Naive B cell (primary cell): ENCODE measurements at places on chromosomes 4 and X. TPM values are rescaled to one million over a fixed set of nuclear protein-coding genes. Genes with fewer than 3 reads are reported as not detected.

DNA sequence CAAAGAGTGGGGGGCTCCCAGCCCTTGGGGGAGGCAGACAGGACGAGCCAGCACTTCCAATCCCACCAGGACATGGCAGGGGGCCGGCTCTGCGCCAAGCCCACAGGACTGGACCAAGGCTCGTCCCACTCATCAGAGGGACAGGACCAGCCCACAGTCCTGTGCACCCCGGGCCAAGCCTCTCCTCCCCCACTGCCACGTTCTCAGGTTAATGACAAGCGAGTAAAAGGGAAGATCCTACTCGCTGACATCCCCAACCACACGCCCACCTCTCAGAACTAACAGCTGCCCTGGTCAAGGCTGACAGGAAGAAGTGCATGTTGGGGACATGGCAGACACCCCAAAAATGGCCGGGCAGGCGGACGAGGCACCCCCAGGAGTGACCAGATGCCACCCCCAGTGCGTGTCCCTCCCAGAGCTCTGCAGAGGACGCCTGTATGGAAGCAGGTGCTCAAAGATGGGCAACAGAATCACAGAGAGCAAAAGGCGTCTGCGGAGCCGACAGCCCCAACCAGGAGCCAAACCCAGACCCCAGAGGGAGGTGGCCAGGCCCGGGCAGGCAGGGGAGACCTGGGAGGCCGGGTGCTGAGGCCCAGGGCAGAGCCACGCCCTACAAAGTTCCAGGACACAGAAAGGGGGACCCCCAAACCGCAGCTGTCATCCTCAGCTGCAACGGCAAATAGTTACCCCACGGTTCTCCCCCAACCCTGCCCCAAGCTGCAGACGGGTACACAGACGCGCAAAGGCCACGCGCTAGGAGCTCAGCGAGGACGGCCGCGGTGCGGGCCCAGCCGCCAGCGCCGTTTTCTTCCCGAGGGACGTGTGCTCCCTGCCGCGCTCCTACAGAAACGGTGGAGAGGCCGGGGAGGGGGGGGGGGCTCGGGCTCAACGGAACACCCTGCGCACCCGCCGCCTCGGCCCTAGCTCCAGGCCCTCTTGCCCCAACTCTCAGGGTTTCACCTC is 1.7 kb downstream of the CTBP1 start:
- no peaks in the 10 kb centered on the region for H3K27me3 ChIP-seq
- H3K4me3 ChIP-seq: peak overlapping the region; percentile 87
- peak overlapping the region; percentile 44 for H3K27ac ChIP-seq
- H3K36me3 ChIP-seq: no peaks in the 10 kb centered on the region
- no peak for DNase-seq

DNA sequence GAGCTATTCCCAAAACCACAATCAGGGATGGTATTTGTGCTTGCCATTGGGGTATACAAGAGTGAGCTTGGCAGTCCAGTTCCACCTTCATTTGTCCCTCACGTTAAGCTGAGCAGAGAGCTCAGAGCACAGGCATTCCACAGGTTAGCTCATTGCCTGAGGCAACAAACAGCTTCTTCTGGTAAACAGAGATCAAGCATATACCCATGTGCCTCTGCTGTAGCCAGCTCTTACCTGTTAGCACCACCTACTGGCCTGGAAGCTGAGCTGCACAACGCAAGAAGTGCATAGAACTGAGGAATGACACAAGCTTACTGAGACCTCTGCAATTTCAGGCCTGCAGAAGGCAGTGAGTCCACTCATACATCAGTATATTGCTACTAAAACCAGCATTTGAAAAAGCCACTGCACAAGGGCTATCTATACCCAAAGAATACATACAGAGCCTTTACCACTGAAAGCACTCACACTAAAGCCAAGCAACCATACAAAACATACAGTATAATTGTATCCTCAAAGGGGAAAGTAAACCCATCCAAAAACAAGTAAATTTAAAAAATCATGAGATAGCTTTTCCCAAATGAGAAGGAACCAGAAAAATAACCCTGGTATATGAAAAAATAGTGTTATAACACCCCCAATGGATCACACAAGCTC is 258.3 kb upstream of the GABRA2 start:
- no peak overlapping the region for H3K4me3 ChIP-seq
- no peaks in the 10 kb centered on the region for H3K27me3 ChIP-seq

GRCh38 chr4:58175024-58175423 is 1064.8 kb upstream of the IGFBP7 start:
- H3K36me3 ChIP-seq: no peaks in the 10 kb centered on the region
- H3K4me3 ChIP-seq: no peak overlapping the region
- H3K4me1 ChIP-seq: no peaks in the 10 kb centered on the region
- no peak for DNase-seq

DNA sequence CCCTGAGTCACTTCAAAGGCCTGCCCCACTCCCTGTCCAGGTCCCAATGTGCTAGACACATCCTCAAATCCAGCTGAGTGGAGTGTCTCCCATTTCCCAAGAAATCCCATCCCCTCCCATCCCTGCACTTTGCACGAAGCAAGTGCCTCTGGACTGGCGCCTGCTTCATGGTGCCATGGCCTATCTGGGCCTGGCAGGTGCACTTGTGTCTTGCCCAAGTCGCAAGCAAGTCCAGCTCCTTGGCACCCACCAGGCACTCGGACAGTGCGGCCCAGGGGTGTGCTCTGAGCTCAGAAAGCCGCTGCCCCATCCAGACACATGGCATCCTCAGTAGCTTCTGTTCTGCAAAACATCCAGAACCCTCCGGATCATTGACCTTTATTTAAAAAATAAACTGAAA is 97.4 kb downstream of the DCTD start:
- H3K36me3 ChIP-seq: no peaks in the 10 kb centered on the region
- H3K27ac ChIP-seq: no peak overlapping the region
- H3K4me3 ChIP-seq: no peak overlapping the region
- no peak for DNase-seq
- H3K27me3 ChIP-seq: peaks cover 36% of the 10 kb centered on the region

GRCh38 chr4:62250100-62250499 is 1050.0 kb downstream of the ADGRL3 start:
- no peak overlapping the region for H3K27ac ChIP-seq
- no peaks in the 10 kb centered on the region for H3K36me3 ChIP-seq
- no peak for DNase-seq
- no peaks in the 10 kb centered on the region for H3K27me3 ChIP-seq
- H3K4me3 ChIP-seq: no peak overlapping the region
- H3K4me1 ChIP-seq: no peaks in the 10 kb centered on the region

GRCh38 chr4:38310446-38311043 is 350.3 kb downstream of the PTTG2 start:
- H3K4me3 ChIP-seq: peak overlapping the region; percentile 62
- peak overlapping the region; percentile 89 for H3K27ac ChIP-seq
- DNase-seq: peak; percentile 21

The GAGE12E gene
- polyA plus RNA-seq: not detected

DNA sequence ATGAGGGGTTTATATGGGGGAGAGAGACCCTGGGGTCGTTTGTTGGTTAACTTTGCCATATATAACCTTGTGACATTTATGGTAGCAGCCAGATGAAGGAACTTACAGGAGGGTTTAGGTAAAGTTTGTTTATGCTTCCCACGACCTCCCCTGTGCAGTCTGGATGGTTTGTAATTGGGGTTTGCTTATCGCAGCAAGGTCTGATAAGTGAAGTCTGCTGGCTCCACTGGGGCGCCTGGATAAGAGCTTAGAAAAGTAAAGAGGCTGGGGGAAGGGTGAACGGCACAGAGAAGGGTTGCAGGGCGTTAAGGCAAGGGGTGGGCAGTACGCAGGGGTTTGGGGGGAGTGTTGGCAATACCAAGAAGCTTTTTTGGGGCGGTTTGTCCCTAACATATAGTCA is 98.7 kb downstream of the KDM6A start:
- peaks cover 58% of the 10 kb centered on the region for H3K36me3 ChIP-seq
- peak overlapping the region; percentile 78 for H3K27ac ChIP-seq
- peaks cover 28% of the 10 kb centered on the region for H3K4me1 ChIP-seq
- H3K4me3 ChIP-seq: no peak overlapping the region

The TCEAL6 gene
- not detected for polyA plus RNA-seq

DNA sequence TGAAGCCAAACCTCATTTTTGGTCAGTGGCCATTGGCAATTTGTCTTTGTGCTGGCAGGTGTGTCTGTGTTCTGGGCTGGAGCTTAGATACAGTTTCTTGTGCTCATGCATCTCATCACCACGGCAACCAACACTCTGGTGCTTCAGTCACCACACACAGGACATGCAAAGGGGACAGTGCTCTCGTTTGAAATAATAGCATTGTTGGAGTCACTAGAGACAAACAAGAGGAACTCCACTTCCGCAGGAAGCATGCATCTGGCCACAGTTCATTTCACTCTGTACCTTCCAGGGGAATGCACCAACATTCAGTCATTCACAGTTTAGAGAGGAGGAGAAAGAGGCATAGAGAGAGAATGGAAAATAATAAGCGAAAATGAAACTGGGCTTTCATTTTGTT is 267.4 kb downstream of the ANK2 start:
- peak overlapping the region; percentile 11 for H3K4me3 ChIP-seq
- H3K27me3 ChIP-seq: peaks cover 6% of the 10 kb centered on the region
- H3K4me1 ChIP-seq: peaks cover 10% of the 10 kb centered on the region

DNA sequence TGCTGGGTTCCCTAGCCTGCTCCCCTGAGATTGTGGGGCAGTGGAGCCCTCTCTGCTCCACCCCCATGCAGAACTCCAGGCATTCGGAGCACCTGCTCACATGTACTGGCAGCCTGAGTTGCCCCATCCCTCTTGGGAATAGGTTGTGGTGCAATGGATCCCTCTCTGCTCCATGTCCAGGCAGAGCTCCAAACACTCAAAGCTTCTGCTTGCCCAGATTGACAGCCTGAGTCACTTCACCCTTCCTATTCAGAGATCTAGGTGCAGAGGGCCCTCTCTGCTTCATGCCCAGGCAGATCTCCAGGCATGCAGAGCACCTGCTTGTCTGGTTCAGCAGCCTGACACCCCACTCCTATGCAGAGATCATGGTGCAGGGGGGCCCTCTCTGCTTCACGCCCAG is 18.6 kb upstream of the TEX13B start:
- H3K27me3 ChIP-seq: peaks cover 8% of the 10 kb centered on the region
- no peak overlapping the region for H3K4me3 ChIP-seq
- H3K4me1 ChIP-seq: no peaks in the 10 kb centered on the region
- DNase-seq: no peak
- H3K36me3 ChIP-seq: peaks cover 4% of the 10 kb centered on the region
- H3K27ac ChIP-seq: no peak overlapping the region

GRCh38 chr4:54802336-54802735 is 144.6 kb downstream of the KIT start:
- H3K27ac ChIP-seq: no peak overlapping the region
- H3K27me3 ChIP-seq: peaks cover 37% of the 10 kb centered on the region
- H3K36me3 ChIP-seq: no peaks in the 10 kb centered on the region
- H3K4me3 ChIP-seq: no peak overlapping the region
- no peak for DNase-seq

DNA sequence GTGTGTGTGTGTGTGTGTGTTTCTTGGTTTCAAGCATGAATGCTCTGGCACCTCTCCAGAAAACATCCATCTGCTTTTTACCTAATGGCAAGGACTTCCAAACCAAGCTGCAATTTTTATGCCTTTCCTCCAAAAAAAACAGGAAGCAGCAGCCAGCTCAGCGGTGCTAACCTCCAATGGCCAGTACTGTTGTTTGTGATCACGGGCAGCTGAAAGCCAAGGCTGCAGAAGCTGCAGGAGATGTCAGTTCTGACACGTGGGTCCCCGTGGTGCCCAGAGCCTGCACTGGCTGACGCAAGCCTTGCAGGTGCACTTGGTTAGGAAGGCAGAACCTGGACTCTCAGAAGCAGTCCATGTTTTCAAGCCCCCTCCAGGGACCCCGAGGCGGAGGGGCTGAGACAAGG is 313.6 kb upstream of the DDX53 start:
- DNase-seq: no peak
- H3K36me3 ChIP-seq: no peaks in the 10 kb centered on the region
- no peaks in the 10 kb centered on the region for H3K27me3 ChIP-seq
- H3K4me1 ChIP-seq: no peaks in the 10 kb centered on the region

GRCh38 chrX:49249071-49249470 is 13.8 kb downstream of the CCDC22 start:
- no peaks in the 10 kb centered on the region for H3K27me3 ChIP-seq
- peaks cover 13% of the 10 kb centered on the region for H3K36me3 ChIP-seq
- no peak overlapping the region for H3K27ac ChIP-seq
- H3K4me3 ChIP-seq: no peak overlapping the region
- no peak for DNase-seq
- peaks cover 7% of the 10 kb centered on the region for H3K4me1 ChIP-seq

DNA sequence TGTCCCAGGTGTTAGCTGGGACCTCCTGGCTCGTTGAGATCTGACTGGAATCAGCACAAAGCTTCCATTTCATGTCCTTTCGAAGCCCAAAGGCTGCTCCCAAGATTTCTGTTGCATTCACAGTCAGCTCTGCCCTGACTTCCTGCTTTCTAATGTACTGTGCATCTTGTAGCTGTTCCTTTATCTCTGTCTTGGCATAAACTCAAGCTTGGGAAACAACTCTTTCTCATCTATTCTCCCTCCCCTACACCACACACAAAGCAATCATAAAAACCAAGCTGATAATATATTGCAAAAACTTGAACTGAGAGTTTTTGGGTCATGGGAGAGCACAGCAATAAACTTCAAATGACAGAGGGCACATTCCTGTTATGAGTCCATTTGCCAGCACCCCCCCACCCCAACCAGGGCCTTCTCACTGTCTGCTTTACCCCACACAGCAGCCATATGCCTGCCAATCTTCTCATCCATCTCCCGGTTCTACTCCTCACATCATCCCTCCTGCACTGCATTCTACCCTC is 76.3 kb downstream of the SYNPO2 start:
- DNase-seq: no peak
- no peaks in the 10 kb centered on the region for H3K36me3 ChIP-seq
- peaks cover 4% of the 10 kb centered on the region for H3K27me3 ChIP-seq
- no peak overlapping the region for H3K27ac ChIP-seq

The NHSL2 gene
- 0.48 TPM for polyA plus RNA-seq
